ENCODE measurements at places on chromosomes 6 and 20.

DNA sequence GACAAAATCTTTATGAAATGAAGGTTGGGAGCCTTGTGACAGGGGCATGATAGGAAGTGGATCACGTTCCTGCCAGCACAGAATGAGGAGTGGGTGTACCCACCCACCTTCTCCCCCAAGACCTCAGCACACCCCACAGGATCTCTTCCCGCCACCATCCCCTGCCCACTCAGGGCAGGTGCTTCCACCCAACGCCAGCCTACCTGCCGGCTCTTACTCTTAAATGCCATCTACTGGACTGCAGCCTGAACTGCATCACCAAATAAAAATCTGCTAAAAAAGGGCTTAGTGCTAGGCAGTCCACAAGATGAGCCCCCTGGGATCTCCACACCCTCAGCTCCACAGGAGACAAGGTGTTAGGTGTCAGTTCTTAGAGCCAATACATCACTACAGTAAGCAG lies 20.6 kb downstream of the DTNBP1 start:
- no peak for DNase-seq

DNA sequence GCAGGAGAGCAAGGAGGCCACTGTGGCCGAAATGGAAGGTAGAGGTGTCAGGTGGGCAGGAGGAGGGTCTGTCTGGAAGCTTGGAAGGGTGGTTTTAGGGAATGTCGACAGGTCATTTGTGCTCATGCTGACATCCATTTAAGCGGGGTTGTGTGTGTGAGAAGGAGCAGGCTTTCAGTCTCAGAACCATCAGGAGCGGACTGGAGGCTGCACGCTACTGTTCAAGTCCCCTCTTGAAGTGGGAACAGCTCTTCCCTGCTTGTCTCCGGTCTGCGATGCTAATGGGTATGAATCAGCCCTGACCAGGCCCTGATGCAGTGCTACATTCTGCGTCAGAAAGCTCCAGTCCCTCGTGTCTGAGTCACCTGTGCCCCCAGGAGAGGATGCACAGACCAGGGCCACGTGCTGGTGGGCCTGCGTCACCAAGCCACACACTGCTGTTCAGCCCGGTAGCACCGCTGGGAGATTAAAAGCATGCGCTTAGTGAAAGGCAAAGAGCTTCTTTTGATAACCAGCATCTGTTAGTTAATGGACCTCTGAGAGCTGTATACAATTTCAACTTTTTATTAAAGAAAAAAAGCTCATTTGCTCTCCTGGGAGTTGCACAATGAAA lies 58.0 kb downstream of the APCDD1L start:
- peak; percentile 45 for DNase-seq

DNA sequence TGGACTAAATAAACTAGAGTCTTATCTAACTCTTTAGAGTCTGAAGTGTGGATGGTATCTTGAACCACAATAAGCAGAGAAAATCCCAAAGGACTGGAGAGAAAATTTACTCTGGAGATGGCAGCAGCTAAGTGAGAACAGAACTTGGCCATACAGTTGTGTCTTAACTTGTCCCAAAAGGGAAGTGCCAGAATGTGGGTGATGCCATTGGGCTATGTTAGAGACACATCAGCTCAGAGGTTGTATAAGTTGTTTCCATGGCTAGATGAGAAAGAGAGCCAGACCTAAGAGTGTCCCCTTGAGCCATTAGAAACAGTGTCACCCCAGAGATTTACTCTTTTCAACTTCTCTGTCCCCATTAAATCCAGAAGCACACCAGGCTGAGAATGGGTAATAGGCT lies 36.2 kb downstream of the FOXO3 start:
- no peak for DNase-seq

DNA sequence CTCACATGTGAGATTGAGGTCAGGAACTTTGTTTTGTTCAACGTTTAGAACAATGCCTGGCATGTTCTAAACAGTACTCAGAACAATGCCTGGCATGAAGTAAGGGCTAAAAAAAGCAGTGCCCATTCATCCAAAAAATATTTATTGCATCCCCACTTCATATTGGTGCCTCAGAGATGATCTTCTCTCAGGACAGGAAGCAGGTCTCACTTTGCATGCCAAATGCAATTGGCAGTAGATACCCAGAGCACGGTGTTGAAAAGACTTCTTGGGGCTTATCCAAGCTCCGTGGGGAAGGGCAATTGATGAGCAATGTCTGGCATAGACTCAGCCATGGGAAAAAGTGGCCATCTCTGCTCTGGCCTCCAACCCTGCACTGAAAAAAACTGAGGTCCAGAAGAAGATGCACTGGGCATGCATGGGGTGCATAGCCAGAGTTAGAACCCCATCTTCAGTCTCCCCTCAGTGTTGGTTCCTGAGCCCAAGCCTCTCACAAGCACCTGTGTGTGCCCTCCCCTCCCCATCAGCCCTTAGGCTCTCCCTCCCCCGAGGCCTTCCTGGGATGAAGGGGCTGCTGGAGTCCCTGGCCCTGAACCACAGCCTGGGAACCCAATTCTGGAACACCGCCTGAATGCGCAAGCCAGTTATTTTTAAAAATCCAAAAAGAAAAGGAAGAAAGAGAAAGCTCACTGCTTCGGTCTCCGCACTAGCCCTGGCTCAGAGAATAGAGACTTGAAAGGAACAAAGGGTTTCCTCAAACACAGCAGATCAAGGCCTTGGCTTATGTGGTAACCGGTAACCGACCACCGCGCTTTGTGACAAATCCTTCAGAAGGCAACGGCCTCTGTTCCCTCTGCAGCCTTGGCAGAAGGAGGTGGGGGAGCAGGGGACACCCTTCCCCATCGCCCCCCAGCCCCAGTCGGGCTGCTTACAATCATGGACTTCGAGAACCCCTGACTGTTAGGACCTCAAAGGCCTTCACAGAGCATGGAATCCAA lies 78.5 kb upstream of the SIRPA start:
- DNase-seq: no peak

DNA sequence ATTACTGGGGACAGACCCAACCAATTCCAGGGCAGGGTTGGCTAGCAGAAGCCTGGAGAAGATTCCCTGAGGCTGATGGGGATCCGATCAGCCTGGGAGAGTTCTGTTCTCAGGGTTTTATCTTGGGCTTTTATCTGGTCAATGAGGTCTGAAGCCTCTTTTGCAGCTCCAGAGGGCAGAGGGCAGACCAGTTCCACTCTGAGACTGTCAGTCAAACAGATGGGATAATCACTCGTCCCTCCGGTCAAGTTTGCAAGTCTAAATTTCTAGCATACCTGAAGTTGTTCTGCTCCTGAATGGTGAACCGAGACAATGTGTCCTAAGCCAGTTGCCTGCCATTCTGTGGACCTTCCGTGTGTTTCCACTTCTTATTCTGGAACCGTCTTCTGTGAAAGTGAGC lies 3.0 kb upstream of the MAS1 start:
- no peak for DNase-seq

DNA sequence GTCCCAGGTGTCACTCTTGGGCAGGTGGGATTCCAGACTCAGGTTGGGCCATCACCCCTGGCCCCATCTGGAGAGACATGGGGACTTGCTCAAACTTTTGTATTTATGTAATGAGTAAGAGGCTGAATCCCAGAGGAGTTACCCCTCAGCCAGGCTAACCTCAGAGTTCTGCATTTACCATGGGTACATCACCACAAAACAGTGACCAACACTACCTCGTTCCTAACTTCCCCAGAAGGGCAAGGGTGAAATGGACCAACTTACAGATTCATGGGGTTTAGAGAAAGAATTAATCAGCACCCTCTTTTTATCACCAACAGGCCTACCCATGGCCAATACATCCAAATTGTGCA lies 259.9 kb upstream of the MARCKS start:
- DNase-seq: no peak

- no peak for DNase-seq
These were observed 297.4 kb downstream of the HIVEP2 start for GRCh38 chr6:142647449-142648035.

DNA sequence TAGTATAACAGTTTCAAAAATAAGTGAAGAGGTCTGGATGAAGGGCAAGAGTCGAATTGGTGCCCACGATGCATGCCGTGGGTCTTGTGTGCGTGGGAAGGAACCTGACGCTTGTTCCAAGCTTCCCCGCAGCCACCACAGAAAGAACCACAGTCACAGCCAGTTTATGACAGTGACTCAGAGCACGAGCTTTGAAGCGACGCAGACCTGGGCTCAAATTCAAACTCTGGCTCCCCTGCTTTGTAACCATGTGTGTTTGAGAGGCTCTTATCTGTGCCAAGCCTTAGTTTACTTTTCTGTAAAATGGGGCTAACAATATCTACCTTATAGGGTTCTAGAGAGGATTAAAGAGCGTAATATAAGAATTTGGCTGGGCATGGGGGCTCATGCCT lies 65.5 kb downstream of the SYNJ2 start:
- DNase-seq: no peak

DNA sequence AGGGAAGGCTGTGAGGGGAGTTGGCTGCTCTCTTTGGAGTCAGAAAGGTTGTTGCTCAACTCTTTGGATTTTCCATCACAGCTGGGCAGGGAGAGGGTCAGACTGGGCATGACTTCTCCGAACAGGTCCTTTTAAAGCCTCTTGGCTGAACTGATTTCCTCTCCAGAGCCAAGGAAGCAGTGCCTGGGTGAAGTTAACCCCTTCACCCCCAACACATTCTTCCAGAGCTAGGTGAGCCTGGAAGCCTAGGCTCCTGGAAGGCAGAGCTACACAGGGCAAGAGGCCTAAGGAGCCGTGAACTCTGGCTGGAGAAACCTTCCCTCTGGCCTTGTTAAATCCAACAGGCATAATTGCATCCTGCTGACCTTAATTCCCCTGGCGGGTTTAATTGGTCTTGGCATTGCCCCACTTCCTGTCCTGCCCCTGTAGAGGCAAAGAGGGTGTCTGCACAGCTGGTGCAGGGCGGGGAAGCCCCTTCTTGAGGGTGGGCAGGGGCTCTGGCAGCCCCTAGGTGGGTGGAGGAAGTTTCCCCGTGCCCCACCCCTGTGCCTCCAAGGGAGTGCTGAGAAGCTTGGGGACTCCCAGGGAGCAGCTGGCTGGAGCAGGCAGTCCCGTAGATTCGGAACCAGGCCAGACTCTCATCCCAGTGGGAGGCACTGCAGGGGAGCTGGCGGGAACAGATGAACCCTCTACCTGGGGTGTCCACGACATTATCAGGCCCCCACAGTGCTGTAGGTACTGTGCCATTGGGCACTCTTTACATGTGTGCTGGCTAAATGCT lies 3.6 kb upstream of the MYLK2 start:
- DNase-seq: peak; percentile 49

GRCh38 chr6:154202339-154202738 lies 154.3 kb downstream of the IPCEF1 start:
- DNase-seq: no peak

DNA sequence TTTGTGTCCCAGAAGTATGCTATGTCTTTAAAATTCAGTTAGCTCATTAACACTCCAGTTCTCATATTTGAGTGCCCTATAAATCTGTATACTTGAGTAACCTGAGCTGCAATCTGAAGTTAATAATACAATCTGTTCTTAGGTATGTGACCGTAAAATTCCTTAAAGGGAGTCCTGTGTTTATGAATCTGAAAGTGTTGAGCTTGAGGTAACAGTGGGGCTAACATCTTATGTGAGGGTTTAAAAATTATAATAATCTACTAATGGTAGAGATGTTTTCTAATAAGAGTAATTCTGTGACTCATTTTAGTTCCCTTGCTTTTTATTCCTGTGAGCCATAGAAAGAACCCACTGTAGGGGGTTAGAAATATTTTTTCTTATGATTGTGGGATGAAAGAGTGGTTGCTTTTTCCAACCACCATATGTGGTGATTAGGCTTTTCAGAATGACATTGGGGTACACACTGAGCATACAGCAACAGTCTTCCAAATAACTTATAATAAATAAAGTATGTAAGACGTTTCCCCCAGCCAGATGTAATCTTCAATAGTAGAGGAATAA lies 121.2 kb downstream of the BCKDHB start:
- DNase-seq: no peak

DNA sequence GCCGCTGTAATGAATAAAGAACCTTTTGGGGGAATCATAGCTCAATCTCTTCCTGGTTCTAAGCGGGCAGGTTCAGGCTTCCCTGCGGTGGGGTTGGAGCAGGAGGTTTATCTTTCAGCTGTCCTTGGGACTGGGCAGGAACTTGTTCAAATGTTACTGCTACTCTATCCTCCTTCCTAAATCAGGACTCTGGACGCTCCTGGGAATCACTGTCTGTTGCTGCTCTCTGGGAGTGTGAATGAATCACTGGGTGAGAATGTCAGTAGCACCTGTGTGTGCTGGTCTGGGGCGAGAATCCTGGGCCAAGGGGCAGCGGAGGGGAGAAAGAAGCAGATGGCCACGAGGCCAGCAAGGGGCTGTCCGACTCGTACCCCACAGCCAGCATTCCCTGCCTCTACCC lies 65.4 kb upstream of the ZNFX1 start:
- no peak for DNase-seq

DNA sequence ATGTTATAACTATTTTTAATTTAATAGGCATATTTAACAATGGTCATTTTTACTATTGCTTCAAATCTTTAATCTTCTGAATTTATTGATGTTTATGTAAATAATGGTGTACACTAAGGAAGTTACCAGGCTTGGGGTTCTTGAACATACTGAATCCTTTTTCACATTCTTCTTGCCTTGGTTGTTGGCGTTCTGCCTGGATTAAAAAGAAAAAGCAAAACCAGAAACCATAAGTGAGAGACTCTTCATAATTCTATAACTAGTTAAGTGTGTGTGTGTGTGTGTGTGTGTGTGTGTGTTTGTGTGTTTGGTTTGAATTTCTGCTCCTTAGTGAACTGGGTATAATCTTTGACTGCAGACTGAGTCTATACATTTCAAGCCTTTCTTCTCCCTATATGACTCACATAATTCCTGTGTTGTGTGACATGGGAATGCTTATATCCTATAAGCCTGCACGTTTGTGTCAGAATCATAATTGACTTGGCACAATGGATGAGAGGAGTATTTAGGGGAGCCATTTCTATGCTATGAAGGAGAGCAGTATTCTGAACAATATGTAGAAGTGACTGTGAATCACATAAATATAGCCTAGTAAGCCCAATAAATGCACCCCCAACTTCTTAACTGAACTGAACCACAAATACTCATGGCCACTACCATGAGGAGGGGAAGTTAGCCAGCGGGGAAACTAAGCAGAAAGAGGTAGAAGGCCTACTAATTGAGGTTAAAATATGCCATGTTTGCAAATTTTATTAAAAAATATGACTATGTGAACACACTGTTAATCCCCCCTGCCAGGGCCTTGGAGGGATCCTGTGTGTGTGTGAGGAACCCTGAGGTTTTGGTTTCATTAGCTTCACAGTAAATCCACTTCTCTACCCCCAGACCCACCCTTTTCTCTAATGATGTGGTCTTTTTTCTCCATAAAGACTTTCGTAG lies 425.5 kb downstream of the BCKDHB start:
- no peak for DNase-seq

DNA sequence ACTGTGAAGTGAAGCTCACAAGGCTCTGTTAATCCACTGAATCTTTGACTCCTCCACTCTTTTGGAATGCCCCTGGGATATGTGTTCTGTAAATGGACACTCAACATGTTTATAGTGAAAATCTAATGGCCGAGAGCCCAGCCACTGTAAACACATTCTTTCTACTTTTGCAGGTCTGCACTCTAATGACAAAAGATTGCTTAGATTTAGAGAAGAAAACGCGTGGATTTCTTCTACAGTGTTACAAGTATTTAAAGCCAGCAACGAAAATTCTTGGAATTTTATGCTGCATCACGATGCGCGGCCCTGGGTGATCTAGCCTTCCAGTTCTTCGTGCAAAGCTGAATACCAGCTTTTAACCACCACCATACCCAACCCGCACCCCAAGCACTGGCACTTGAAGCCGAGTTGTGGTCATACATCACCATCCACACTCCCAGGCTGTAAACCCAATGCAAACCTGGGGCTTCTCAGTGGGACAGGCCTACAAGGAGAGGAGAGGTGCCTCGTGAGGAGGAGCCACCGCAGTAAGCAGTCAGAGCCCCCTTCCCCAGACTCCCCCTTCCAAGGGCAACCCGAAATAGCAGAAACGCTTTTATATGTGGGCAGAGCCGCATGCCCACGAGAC lies 3.7 kb upstream of the FOXO3 start:
- DNase-seq: peak; percentile 18

Measured in retina (tissue), 1 donor.